ENCODE measurements at places on chromosomes 12 and 14.
A peak's percentile ranks its signal among the peaks of the same experiment; 100 is the strongest.

DNA sequence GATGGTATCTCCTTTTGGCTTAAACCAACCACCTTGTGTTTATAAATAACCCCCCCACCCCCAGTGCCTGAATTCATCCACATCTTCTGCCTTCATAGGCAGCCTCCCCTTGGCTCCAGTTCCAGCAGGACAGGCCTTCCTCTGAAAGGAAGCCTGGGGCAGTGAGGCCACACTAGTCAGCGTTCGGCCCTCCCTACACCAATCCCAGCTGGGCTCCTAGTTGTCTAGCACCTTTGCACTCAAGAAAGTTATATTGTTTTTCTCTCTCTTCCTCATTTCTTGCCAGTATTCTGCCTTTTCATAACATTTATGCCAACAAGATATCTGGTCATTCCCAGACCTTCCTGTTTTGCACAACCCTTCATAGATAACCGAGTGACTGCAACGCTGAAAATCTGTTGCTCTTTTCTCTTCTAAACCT is 73.1 kb upstream of the ACTN1 start:
- H3K27ac ChIP-seq = no peak overlapping the region
- H3K36me3 ChIP-seq = peaks cover 46% of the 10 kb centered on the region
- no peaks in the 10 kb centered on the region for H3K27me3 ChIP-seq
- no peaks in the 10 kb centered on the region for H3K4me1 ChIP-seq
- no peak overlapping the region for H3K4me3 ChIP-seq

GRCh38 chr14:50335389-50335788 is 23.3 kb downstream of the DMAC2L start:
- H3K27me3 ChIP-seq = no peaks in the 10 kb centered on the region
- H3K4me3 ChIP-seq = no peak overlapping the region
- H3K27ac ChIP-seq = no peak overlapping the region
- H3K4me1 ChIP-seq = peaks cover 11% of the 10 kb centered on the region

GRCh38 chr12:10241727-10242126 is 29.1 kb downstream of the GABARAPL1 start:
- H3K27ac ChIP-seq = no peak overlapping the region
- H3K36me3 ChIP-seq = no peaks in the 10 kb centered on the region
- no peak for DNase-seq
- H3K4me1 ChIP-seq = peaks cover 6% of the 10 kb centered on the region
- H3K4me3 ChIP-seq = no peak overlapping the region

DNA sequence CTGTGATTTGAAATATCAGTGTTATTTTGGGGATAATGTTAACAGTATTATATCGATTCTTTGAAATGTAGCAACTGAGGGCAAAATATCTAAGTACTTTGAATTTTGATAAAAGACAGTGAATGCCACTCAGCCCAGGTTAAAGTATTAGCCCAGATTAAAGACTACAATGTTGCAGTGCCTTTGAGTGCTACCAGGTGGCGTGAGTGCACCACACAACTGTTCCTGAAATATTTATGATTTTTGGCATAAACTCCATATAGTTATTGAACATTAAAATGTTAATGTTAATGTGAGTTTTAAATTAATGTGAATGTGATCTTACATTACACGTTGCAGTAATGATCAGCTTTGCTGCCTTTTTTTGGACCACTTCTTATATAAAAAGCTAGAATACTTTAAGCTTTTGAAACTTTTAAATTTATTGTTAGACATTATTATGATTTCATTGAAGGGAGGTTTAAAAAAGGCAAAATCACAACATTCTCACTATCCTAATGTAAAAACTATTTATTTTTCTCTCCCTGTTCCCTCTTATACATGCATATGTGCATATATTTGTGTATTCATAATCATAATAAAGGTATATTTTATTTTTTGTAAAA is 22.5 kb downstream of the MRPS35 start:
- H3K4me1 ChIP-seq = no peaks in the 10 kb centered on the region
- no peaks in the 10 kb centered on the region for H3K27me3 ChIP-seq
- H3K27ac ChIP-seq = no peak overlapping the region
- DNase-seq = peak; percentile 50

- no peak for DNase-seq
- peaks cover 8% of the 10 kb centered on the region for H3K36me3 ChIP-seq
- no peaks in the 10 kb centered on the region for H3K4me1 ChIP-seq
- no peak overlapping the region for H3K4me3 ChIP-seq
- H3K27me3 ChIP-seq = no peaks in the 10 kb centered on the region
Observed at GRCh38 chr14:52467515-52468266, 84.6 kb downstream of the TXNDC16 start.

DNA sequence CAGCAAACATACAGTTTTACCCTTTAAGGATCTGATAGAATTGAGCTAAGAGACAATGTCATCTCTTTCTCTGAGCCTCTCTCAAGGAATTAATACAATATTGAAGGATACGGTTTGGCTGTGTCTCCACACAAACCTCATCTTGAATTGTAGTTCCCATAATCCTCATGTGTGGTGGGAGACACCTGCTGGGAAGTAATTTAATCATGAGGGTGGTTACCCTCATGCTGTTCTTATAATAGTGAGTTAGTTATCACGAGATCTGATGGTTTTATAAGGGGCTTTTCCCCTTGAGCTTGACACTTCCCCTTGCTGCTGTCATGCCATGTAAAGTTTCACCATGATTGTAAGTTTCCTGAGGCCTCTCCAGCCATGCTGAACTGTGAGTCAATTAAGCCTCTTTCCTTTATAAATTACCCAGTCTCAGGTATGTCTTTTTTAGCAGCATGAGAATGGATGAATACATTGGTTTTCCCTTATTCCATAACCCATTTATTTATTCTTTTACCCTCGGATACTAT is 47.6 kb downstream of the TMEM30B start:
- H3K4me3 ChIP-seq = no peak overlapping the region
- no peaks in the 10 kb centered on the region for H3K4me1 ChIP-seq
- DNase-seq = no peak
- no peaks in the 10 kb centered on the region for H3K36me3 ChIP-seq
- H3K27me3 ChIP-seq = peaks cover 3% of the 10 kb centered on the region
- no peak overlapping the region for H3K27ac ChIP-seq

DNA sequence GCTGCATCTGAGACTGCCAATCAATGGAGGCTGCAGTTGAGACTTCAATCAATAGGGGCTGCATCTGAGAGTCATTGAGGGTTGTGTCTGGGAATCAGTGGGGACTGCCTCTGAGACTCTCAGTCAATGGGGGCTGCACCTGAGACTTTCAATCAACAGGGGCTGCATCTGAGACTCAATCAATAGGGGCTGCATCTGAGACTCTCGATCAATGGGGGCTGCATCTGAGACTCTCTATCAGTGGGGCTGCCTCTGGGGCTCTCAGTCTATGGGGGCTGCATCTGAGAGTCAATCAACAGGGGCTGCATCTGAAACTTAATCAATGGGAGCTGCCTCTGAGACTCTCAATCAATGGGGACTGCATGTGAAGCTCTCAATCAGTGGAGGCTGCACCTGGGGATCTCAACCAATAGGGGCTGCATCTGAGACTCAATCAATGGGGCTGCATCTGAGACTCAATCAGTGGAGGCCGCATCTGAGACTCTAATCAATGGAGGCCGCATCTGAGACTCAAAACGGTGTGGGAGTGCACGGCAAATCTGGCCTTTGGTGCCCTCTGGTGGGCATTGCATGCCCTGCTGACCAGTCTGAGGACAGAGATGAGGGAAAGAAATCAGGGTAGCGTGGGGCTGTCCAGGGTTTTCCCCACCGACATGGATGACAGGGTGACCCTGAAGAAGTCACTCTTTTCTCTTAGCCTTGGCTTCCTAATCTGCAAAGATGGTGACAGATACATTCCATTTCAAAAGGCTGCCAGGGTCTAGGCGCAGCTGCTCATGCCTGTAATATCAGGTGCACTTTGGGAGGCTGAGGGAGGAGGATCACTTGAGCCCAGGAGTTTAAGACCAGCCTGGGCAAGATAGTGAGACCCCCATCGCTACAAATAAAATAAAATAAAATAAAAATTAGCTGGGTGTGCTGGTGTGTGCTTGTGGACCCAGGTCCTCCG is 41.3 kb upstream of the EIF5 start:
- DNase-seq = peak; percentile 82
- H3K4me3 ChIP-seq = no peak overlapping the region
- no peak overlapping the region for H3K27ac ChIP-seq
- no peaks in the 10 kb centered on the region for H3K36me3 ChIP-seq
- H3K27me3 ChIP-seq = no peaks in the 10 kb centered on the region
- no peaks in the 10 kb centered on the region for H3K4me1 ChIP-seq

DNA sequence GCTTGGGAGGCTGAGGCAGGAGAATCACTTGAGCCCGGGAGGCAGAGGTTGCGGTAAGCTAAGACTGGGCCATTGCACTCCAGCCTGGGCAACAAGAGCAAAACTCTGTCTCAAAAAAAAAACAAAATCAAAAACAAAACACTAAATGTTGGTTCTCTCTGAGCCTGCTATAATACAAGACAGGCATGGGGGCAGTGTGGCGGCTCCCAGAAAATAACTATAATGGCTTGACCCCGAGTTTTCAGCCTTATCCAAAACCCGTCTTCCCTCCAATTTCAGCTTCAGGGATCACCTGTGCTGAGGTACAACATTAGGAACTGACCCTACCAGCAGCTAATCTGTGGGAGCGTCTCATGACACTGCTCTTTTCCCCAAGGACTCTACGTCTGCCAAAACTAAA is 862 bp downstream of the SLC7A7 start:
- DNase-seq = no peak
- H3K27ac ChIP-seq = no peak overlapping the region
- peaks cover 10% of the 10 kb centered on the region for H3K4me1 ChIP-seq
- no peaks in the 10 kb centered on the region for H3K36me3 ChIP-seq
- no peaks in the 10 kb centered on the region for H3K27me3 ChIP-seq

- no peaks in the 10 kb centered on the region for H3K4me1 ChIP-seq
- H3K27ac ChIP-seq = no peak overlapping the region
- H3K27me3 ChIP-seq = no peaks in the 10 kb centered on the region
- DNase-seq = no peak
Observed at GRCh38 chr12:4054630-4055029, 181.4 kb upstream of the PARP11 start.

GRCh38 chr12:78060186-78060585 is 229.5 kb downstream of the NAV3 start:
- H3K4me1 ChIP-seq = no peaks in the 10 kb centered on the region
- H3K27ac ChIP-seq = no peak overlapping the region
- H3K4me3 ChIP-seq = no peak overlapping the region
- no peaks in the 10 kb centered on the region for H3K27me3 ChIP-seq
- DNase-seq = no peak

DNA sequence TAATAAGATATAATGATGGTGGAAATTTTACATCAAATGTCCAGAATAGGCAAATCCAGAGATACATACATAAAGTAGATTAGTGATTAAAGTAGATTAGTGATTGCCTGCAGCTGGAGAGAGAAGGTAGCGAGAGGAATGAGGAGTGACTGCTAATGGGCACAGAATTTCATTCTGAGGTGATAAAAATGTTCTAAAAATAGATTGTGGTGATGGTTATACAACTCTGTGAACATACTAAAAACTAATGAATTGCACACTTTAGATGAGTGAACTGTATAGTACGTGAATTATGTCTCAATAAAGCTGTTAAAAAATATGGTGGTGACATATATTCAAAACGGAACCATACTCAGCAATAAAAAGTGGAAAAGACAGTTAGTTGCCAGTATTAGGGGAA is 41.7 kb downstream of the PPP2R5E start:
- H3K36me3 ChIP-seq = peaks cover 2% of the 10 kb centered on the region
- H3K4me1 ChIP-seq = peaks cover 3% of the 10 kb centered on the region
- no peak for DNase-seq

- H3K4me1 ChIP-seq = no peaks in the 10 kb centered on the region
- H3K4me3 ChIP-seq = no peak overlapping the region
Observed at GRCh38 chr12:91817517-91817916, 328.1 kb downstream of the BTG1 start.

- peaks cover 4% of the 10 kb centered on the region for H3K36me3 ChIP-seq
- no peaks in the 10 kb centered on the region for H3K27me3 ChIP-seq
- H3K4me1 ChIP-seq = no peaks in the 10 kb centered on the region
- no peak overlapping the region for H3K27ac ChIP-seq
- H3K4me3 ChIP-seq = no peak overlapping the region
Observed at GRCh38 chr12:123952037-123952436, 20.6 kb downstream of the CCDC92 start.

GRCh38 chr14:89366864-89367778 is 49.9 kb downstream of the FOXN3 start:
- no peak for DNase-seq
- H3K36me3 ChIP-seq = no peaks in the 10 kb centered on the region
- no peaks in the 10 kb centered on the region for H3K27me3 ChIP-seq
- H3K4me3 ChIP-seq = no peak overlapping the region

GRCh38 chr12:47889040-47889439 is 15.8 kb downstream of the VDR start:
- no peaks in the 10 kb centered on the region for H3K27me3 ChIP-seq
- H3K27ac ChIP-seq = no peak overlapping the region
- H3K4me1 ChIP-seq = peaks cover 37% of the 10 kb centered on the region
- no peaks in the 10 kb centered on the region for H3K36me3 ChIP-seq

- H3K27ac ChIP-seq = no peak overlapping the region
- DNase-seq = no peak
- no peaks in the 10 kb centered on the region for H3K27me3 ChIP-seq
- H3K36me3 ChIP-seq = no peaks in the 10 kb centered on the region
- no peak overlapping the region for H3K4me3 ChIP-seq
Observed at GRCh38 chr14:54147758-54148157, 191.1 kb upstream of the BMP4 start.

GRCh38 chr14:23523229-23524016 is 28.1 kb downstream of the ZFHX2 start:
- no peaks in the 10 kb centered on the region for H3K36me3 ChIP-seq
- no peaks in the 10 kb centered on the region for H3K27me3 ChIP-seq
- H3K27ac ChIP-seq = no peak overlapping the region

Data from CD4-positive, alpha-beta T cell (primary cell).